Epithelial cell of esophagus (primary cell): ENCODE measurements at places on chromosomes 1 and 21.
A peak's percentile ranks its signal among the peaks of the same experiment; 100 is the strongest.

GRCh38 chr1:110163591-110163990 is 13.3 kb downstream of the SLC6A17 start:
- DNase-seq = peak; percentile 9

GRCh38 chr21:38140207-38140903 is 116.4 kb upstream of the KCNJ15 start:
- peak; percentile 83 for DNase-seq

DNA sequence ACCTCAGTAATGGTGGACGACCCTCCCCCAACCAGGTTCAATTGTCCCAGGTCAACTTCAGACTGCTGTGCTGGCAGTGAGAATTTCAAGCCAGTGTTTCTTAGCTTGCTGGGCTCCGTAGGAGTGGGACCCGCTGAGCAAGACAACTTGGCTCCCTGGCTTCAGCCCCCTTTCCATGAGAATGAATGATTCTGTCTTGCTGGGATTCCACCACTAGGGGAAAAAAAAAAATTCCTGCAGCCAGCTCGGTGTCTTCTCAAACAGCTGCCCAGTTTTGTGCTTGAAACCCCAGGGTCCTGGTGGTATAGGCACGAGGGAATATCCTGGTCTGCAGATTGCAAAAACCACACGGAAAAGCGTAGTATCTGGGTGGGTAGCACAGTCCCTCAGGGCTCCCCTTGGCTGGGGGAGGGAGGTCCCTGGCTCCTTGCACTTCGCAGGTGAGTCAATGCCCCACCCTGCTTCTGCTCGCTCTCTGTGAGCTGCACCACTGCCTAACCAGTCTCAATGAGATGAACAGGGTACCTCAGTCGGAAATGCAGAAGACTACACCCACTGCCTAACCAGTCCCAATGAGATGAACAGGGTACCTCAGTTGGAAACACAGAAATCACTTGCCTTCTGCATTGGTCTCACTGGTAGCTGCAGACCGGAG is 41.5 kb downstream of the GBP6 start:
- DNase-seq = peak; percentile 11

GRCh38 chr1:230541306-230541705 is 101.0 kb upstream of the COG2 start:
- no peak for DNase-seq

DNA sequence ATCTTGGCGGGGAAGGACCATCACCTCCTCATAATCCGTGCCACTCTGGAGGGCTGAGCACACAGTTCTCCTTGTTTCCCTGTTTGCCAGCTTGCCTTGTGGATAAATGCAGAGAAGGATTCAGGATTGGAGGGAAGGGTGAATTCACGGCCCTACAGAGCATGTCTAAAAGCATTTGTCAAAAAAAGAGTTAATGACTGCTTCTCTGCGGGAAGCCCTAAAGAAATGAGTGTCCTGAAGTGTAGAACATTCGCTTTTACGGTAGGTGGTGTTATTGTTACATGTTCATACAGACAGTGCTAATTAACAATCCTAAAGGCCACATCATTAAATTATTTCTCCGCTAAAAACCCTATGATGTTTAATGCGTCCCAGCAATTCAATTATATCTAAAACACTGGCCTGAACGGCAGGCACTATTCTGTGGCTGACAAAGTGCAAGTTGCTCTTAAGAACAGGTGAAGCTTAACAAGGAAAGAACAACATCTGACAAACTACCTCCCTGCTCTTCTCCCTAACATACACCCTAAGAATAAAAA is 112.3 kb upstream of the NFIA start:
- peak; percentile 54 for DNase-seq
